ENCODE measurements at places on chromosomes 1 and 21. TPM values are rescaled to one million over a fixed set of nuclear protein-coding genes. Genes with fewer than 3 reads are reported as not detected.

Gene PLA2G2F
- not detected for polyA plus RNA-seq

DNA sequence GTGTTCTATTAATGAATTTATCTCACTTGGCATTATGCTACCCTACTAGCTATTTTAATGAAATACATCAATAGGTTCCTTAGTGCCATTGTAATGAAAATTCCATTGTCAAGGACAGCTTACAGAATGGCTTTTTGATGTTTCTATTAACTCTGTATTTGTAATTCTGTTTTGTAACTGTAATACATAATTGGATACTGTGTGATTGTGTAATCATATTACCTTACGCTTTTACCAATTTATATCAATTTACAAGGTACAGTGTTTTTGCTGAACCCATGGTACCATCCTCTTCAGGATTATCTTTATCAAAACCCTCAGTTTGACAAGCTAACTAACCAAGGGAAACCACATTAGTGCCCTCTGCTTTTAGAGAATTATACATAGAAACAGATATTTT, 277.9 kb downstream of the LRRC7 start:
- DNase-seq, result no peak
- H3K27ac ChIP-seq, result no peak overlapping the region
- H3K4me3 ChIP-seq, result no peak overlapping the region
- no peaks in the 10 kb centered on the region for H3K27me3 ChIP-seq
- no peaks in the 10 kb centered on the region for H3K36me3 ChIP-seq
- no peaks in the 10 kb centered on the region for H3K4me1 ChIP-seq

DNA sequence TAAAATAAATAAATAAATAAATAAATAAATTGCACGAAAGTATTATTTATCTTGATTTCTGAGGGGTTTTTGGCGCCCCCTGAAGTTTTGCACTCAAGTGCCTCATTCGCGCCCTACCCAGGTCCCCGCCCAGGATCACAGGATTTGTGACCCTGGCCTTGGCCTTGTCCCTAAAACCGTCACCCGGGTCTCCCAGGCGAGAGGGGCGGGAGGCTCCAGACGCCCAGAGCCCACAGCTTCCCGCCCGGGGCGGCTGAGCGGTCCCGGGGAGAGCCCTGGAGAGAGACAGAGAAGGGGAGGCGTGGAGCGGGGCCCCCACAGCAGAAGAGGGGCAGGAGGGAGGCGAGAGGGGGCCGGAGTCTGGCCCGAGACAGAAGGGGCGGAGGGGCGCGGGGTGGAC, 91.8 kb upstream of the CASZ1 start:
- H3K27me3 ChIP-seq, result peaks cover 94% of the 10 kb centered on the region
- H3K4me1 ChIP-seq, result no peaks in the 10 kb centered on the region
- H3K4me3 ChIP-seq, result no peak overlapping the region

GRCh38 chr1:221335161-221336101, 406.5 kb downstream of the DUSP10 start:
- no peak overlapping the region for H3K4me3 ChIP-seq
- H3K27ac ChIP-seq, result peak overlapping the region; percentile 40
- H3K36me3 ChIP-seq, result no peaks in the 10 kb centered on the region
- no peak for DNase-seq

- no peaks in the 10 kb centered on the region for H3K27me3 ChIP-seq
- no peak overlapping the region for H3K27ac ChIP-seq
- no peaks in the 10 kb centered on the region for H3K36me3 ChIP-seq
- no peak for DNase-seq
Measured at GRCh38 chr1:244826712-244827111, 8.7 kb upstream of the COX20 start.

- DNase-seq, result no peak
- no peaks in the 10 kb centered on the region for H3K4me1 ChIP-seq
- no peaks in the 10 kb centered on the region for H3K27me3 ChIP-seq
- no peak overlapping the region for H3K4me3 ChIP-seq
Measured at GRCh38 chr1:115753830-115754229, 14.7 kb downstream of the CASQ2 start.

- H3K4me3 ChIP-seq, result no peak overlapping the region
- no peaks in the 10 kb centered on the region for H3K4me1 ChIP-seq
- no peaks in the 10 kb centered on the region for H3K27me3 ChIP-seq
- H3K27ac ChIP-seq, result no peak overlapping the region
Measured at GRCh38 chr1:213256438-213257087, 205.5 kb downstream of the RPS6KC1 start.

Gene CAMK2N1
- polyA plus RNA-seq, result 4.5 TPM

Gene PROK1
- polyA plus RNA-seq, result 0.07 TPM

Gene LRRC38
- polyA plus RNA-seq, result not detected

DNA sequence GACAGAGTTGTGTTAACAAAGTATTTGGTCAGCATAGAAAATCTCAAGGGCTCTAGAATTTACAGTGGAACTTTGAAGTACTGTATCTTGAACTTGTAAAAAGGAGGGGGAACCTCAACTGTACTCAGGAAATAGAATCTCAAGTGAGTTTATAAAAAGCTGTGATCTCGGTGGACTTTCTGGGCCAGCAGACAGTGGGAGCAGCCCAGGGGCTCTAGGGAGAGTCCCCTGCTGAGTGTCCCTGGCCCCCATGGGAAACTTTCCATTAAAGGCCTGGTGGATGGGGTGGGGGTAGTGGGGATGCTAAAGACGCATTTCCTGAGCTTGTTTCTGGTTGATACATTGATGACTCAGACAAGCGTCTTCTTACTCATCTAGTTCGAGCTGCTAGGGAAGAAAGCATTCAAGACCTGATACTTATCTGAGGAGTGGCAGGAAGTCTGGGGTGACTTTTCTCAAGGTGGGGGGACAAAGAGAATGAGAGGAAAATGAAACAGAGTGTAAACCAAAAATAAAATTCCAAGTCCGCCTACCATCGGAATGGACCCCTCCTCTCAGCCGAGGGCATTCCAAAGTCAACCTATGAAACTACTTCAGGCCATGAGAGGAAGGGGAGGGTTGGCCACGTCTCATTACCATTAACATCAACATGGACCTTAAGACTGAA, 65.5 kb downstream of the NID1 start:
- no peaks in the 10 kb centered on the region for H3K27me3 ChIP-seq
- H3K36me3 ChIP-seq, result no peaks in the 10 kb centered on the region
- H3K4me1 ChIP-seq, result peaks cover 29% of the 10 kb centered on the region
- H3K4me3 ChIP-seq, result no peak overlapping the region
- H3K27ac ChIP-seq, result peak overlapping the region; percentile 70

- H3K36me3 ChIP-seq, result peaks cover 31% of the 10 kb centered on the region
- H3K4me3 ChIP-seq, result no peak overlapping the region
- no peak overlapping the region for H3K27ac ChIP-seq
- DNase-seq, result no peak
Measured at GRCh38 chr21:43867948-43868347, 2.9 kb downstream of the AGPAT3 start.
